Activated CD8-positive, alpha-beta memory T cell treated with anti-CD3 and anti-CD28 coated beads, Interleukin-2, amount 50 U/mL, for 4 hours (primary cell): ENCODE measurements at places on chromosomes 7 and 10.

DNA sequence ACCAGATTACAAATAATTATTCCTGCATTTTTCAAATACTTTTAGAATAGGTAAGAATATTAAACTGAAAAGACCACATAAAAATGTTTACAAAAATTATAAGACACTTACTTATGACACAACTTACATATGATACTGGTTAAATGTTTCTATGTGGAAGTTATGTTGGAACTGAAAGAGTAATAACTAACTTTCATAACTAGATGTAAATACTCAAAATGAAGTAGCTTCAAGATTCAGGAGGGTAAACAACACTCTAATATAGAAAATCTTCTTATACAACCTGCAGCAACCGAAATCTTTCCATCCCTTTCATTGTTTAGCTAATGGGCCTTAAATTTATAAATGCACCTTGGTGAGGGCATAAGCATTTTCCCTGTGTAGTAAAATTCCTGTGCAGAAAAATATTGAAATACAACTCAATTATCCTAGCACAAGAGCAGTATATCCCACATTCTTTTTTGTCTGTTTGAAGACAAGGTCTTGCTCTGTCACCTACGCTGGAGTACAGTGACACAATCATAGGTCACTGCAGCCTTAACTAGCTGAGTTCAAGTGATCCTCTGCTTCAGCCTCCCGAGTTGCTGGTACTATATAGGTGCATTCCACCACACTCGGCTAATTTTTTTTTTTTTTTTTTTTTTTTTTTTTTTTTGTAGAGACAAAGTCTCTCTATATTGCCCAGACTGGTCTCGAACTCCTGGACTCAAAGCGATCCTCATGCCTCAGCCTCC lies 14.8 kb upstream of the RNF148 start:
- no peak for DNase-seq

DNA sequence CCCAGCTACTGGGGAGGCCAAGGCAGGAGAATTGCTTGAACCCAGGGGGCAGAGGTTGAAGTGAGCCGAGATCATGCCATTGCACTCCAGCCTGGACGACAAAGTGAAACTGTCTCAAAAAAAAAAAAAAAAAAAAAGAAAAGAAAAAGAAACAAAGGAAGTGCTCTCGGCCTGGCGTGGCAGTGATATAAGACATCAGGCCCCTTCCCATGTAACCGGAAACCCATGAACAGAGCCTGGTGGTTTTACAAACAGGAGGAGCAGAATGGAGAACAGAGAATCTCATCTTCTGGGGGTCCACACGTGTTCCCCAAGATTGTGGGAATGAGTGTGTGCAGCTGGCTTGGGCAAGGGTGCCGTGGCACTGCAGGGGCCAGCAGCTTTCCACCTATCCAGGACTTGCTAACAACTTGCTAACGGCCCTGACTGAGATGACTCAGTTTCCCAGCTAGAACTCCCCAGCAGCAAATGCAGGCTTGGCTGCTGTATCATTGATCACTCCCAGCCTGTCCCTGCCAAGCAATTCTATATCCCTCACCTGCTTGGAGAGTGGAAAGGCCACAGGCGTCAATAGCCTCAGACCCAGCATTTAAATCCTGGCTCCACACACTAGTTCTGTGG lies 103.0 kb downstream of the COL26A1 start:
- no peak for DNase-seq

- DNase-seq = no peak
Observed at GRCh38 chr7:26593896-26594295, 270.5 kb downstream of the SKAP2 start.

DNA sequence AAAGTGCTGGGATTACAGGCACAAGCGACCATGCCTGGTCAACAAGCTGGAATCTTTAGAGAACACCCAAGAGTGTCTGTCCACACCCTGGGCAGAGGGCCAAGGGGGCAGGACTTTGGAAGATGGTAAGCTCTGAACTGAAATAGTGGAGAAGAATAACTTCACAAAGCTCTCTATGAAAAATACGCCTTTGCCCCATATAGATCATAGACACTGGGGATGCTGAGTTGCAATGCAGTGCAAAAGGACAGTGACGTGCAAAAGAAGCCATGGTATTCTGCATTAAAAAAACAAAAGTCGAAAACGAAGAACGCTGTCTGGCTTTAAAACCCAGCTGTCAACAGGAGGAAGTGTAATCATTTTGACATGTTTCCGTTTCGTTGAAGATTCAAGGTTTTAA lies 353.6 kb downstream of the CALN1 start:
- no peak for DNase-seq

DNA sequence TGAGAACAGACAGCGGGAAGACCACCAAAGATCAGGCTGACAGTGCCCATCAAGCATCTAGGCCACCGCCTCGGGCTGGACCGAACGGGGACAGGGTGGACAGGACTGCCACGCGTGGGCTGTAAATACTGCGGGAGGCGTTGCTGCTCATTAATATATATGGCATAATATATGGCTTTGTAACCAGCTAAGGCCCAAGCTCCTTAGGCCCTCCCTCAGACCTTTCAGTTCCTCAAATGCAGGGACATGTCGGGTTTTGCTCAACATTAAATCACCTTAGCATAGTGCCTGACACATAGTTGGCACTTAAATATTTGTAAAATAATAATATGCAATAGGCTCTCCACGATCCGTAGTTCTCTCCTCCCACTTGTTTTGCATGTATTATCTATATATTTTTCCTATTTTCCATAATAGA lies 402 bp upstream of the TMEM168 start:
- DNase-seq = no peak

- no peak for DNase-seq
Observed at GRCh38 chr7:577741-578370, 58.2 kb upstream of the PDGFA start.
